Colonic mucosa (tissue), 4 donors: ENCODE measurements at places on chromosomes 5 and 9. TPM values are rescaled to one million over a fixed set of nuclear protein-coding genes. Genes with fewer than 3 reads are reported as not detected.

SVEP1 gene
- total RNA-seq = 9.7 TPM

PCDHGC5 gene
- total RNA-seq = 0.32 TPM

PLPP7 gene
- total RNA-seq = 1.1 TPM

DNA sequence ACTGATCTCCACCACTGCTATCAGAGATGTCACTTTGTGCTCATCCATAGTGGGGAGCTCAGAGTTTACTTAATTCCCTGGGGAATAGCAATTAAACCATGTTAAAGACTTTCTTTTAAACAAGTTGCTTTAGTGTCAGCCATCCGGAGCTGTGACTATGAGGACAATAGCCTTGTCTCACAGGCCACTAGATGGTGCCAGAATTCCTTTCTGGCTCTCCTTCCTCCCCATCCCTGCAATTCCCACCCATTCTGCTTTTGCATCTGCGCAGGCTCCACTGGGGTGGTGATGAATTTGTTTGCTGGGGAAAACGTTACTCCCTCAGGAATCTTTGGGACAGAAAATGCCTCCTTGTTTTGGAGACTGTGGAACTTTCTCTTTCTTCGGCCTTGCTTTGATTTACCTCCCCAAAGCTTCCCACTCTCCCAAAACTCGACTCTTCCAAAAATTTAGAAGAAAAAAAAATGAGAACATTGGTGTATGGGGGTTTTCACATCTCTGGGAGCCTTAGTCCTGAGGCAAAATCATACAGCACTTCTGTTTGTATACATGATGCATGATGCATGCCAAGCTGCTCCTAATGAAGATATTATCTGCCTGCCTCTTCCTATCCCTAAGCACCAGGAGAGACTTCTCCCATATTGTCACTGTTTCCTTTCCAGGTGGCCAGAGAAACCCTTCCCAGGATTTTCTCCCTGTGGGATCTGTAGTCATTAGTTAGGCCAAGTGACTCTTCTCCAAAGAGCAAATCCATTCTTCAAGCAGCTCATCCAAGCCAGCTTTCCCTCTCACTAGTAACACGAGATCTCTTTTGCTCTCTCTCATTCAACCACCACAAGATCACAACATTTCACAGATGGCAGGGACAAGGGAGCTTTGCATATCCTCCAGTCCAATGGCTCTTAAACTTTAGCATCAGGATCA is 466.1 kb downstream of the TLR4 start:
- no peaks in the 10 kb centered on the region for H3K36me3 ChIP-seq
- no peaks in the 10 kb centered on the region for H3K4me1 ChIP-seq
- peak; percentile 24 for DNase-seq
- no peak overlapping the region for H3K27ac ChIP-seq
- no peak overlapping the region for H3K4me3 ChIP-seq

GRCh38 chr9:18976709-18977531 is 56.1 kb downstream of the SAXO1 start:
- DNase-seq = no peak
- H3K36me3 ChIP-seq = no peaks in the 10 kb centered on the region
- H3K27ac ChIP-seq = no peak overlapping the region
- no peak overlapping the region for H3K4me3 ChIP-seq

- no peak overlapping the region for H3K27ac ChIP-seq
- H3K36me3 ChIP-seq = no peaks in the 10 kb centered on the region
- no peak for DNase-seq
- no peaks in the 10 kb centered on the region for H3K27me3 ChIP-seq
These were observed 165.0 kb upstream of the HMHB1 start for GRCh38 chr5:143646961-143647360.

DNA sequence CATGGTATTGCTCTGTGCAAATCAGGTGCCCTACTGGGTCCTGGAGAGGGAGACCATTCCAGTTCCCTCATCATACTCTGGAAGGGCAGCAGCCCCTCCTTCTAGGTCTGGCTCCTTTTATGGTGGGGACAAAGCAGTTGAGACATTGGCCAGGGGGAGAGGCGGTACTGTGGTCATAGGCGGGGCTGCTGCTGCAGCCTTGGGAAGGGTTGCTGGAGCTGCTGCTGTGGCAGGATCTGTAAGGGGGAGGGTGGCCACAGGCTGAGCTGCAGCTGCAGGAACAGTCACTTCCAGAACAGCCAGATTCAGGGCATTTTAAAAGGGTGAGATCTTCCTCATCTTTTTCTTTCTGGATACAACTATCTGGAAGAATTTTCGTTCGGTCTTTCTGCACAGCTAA is 233.0 kb upstream of the SGCD start:
- no peaks in the 10 kb centered on the region for H3K36me3 ChIP-seq
- H3K4me3 ChIP-seq = no peak overlapping the region
- DNase-seq = no peak
- H3K4me1 ChIP-seq = no peaks in the 10 kb centered on the region

DNA sequence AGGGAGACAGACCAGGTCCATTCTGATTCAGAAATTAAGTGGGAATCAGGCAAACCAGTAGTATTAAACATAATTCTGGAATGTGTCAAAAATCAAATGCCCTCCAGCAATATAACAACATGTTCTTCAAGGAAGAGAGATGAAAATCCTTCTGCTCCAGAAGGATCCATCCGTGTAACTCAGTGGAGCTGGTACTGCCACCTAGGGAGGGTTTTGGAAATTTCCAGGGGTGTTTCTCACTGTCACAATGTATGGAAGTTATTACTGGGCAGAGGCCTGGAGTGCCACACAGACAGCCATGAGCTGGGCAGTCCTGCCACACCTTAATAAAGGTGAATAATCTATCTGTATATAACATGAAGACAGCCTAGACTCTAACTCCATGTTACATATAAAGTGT is 87.5 kb downstream of the TTLL11 start:
- H3K4me1 ChIP-seq = no peaks in the 10 kb centered on the region
- no peak overlapping the region for H3K4me3 ChIP-seq
- H3K27ac ChIP-seq = no peak overlapping the region
- no peaks in the 10 kb centered on the region for H3K36me3 ChIP-seq

- DNase-seq = no peak
- H3K27me3 ChIP-seq = no peaks in the 10 kb centered on the region
- no peak overlapping the region for H3K27ac ChIP-seq
- H3K4me1 ChIP-seq = no peaks in the 10 kb centered on the region
- peaks cover 9% of the 10 kb centered on the region for H3K36me3 ChIP-seq
These were observed 1.9 kb downstream of the DOK3 start for GRCh38 chr5:177507596-177508220.

DNA sequence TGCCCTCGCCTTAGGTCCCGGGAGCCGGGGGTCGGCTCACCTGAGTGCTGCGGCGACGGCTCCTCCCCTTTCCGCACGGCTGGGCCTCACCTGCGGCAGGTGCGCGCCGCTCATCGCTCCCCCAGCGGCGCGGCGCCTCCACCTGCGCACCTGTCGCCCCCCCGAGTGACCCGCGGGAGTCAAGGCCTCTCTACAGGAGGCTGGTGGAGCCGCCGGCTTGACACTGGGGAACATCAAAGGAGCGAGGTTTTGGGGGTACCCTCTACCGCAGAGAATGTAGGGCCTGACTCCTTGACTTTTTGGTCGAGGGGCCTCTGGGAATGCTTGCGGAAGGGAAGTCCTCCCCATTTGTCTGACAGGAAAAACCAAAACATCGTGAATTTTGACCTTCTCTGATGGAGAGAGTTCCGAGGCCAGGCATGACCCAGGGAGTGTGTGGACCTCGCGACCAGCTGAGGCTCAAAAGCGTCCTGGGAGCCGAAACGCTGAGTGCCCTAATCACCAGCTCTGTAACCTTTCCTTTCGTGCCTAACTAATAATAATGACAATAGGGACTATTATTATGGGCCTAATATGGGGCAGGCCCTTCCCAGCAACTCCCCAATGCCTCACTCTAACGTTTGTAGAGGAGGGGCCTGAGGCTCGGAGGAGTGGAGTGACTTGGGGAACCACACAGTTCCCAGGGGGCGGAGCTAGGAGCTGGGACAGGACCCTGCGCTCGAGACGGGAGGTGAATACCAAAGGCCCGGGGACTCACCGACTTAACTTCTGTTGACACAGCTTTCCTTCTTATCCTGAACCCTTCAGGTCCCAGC is 714 bp upstream of the IER5L start:
- H3K36me3 ChIP-seq = no peaks in the 10 kb centered on the region
- peak; percentile 60 for DNase-seq
- peak overlapping the region; percentile 87 for H3K27ac ChIP-seq
- peak overlapping the region; percentile 75 for H3K4me3 ChIP-seq

DNA sequence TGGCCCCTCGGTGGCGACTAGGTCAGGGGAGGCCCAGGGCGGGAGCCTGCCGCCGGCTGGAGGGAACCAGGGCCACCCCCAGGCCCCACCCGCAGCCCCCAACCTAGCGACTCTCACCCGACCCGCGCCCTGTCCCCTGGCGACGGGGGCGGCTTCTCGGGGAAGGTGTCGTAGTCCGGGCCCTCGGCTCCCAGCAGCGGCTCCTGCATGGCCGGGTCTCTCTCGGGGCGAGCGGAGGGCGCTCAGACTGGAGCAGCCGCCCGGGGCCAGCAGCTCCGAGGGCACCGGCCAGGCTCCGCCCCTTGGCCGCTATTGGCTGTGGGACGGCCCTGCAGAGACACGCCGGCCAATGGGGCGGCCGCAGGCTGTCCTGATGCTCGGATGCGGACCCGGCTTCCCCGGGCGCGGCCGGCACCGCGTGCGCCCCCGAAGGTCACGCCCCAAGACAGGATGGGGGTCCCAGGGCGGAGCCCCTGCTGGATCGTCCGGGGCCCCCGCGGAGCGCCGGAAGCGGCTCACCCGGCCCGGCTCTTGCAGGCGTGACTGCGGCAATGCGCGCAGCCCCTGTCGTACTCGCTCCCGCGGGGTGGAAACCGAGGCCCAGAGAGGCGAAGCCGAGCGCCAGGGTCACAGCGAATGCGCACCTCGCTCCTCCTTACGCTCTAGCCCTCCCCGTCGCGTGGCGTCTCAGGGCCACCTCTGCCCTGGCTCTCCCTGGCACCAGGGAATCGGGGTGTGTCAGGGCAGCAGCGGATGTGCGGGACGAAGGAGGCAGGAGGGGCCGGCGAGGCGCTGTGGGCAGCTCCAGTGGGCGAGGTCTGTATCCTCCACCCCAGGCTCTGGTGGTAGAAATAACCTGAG is at the start of gene SLC2A6:
SLC2A6 (minus strand) TSS at position 249 of the 861 bp plus-strand sequence; CDS start at position 209, 40 bp downstream.
- peaks cover 15% of the 10 kb centered on the region for H3K4me1 ChIP-seq
- DNase-seq = peak; percentile 84
- no peaks in the 10 kb centered on the region for H3K36me3 ChIP-seq
- no peaks in the 10 kb centered on the region for H3K27me3 ChIP-seq
- H3K4me3 ChIP-seq = peak within 1 kb of the TSS; percentile 56

DNA sequence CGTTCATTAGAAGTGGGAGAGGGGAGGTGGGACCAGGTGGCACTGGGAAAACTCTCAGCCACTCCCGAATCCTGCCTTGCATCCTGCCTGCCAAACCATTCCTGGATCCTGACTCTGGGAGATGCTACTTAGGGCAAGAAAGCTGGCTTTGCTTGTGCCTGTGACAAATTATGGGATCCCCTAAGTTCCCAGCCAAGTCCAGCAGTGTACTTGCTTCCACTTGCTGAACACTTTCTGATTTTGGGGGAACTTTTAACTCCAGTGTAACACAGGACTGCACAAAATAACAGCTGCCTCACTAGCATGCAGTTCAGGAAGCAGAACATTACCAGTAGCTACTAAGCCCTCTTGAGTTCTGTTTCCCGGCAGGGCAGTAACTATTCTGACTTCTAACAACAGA is 12.5 kb upstream of the NKX2-5 start:
- peaks cover 63% of the 10 kb centered on the region for H3K27me3 ChIP-seq
- H3K4me3 ChIP-seq = no peak overlapping the region
- DNase-seq = no peak
- H3K4me1 ChIP-seq = no peaks in the 10 kb centered on the region
